Omental fat pad (tissue), 4 donors: ENCODE measurements at places on chromosomes 12 and 14. TPM values are rescaled to one million over a fixed set of nuclear protein-coding genes. Genes with fewer than 3 reads are reported as not detected.

EAPP gene
- total RNA-seq, result 39.2 TPM

DIO2 gene
- 0.56 TPM for total RNA-seq

OTUB2 gene
- total RNA-seq, result 0.84 TPM

DCAF11 gene
- 76.0 TPM for total RNA-seq

ASB2 gene
- 0.36 TPM for total RNA-seq

PMCH gene
- total RNA-seq, result not detected

SERPINA9 gene
- not detected for total RNA-seq

RPS6KL1 gene
- 1.4 TPM for total RNA-seq

WIF1 gene
- total RNA-seq, result 1.3 TPM

ARF6 gene
- total RNA-seq, result 50.1 TPM

NYNRIN gene
- total RNA-seq, result 13.7 TPM

DEPDC4 gene
- total RNA-seq, result not detected

SERPINA10 gene
- total RNA-seq, result not detected

OR10A7 gene
- total RNA-seq, result not detected

PSMD9 gene
- total RNA-seq, result 65.8 TPM

C14orf180 gene
- 34.8 TPM for total RNA-seq

TMTC1 gene
- 106 TPM for total RNA-seq

CFAP73 gene
- total RNA-seq, result not detected

TSPAN9 gene
- total RNA-seq, result 43.3 TPM

TSHR gene
- not detected for total RNA-seq

GDF11 gene
- 5.4 TPM for total RNA-seq

SLC16A7 gene
- 56.9 TPM for total RNA-seq

ATG2B gene
- 26.9 TPM for total RNA-seq
